G401 (cell line): ENCODE measurements at places on chromosomes 12 and 14. TPM values are rescaled to one million over a fixed set of nuclear protein-coding genes. Genes with fewer than 3 reads are reported as not detected.

ATN1 gene
- total RNA-seq = 2.2 and 6.2 TPM in 2 replicates

GRCh38 chr14:36105401-36105800 lies 71.1 kb downstream of the PTCSC3 start:
- no peak for DNase-seq

GRCh38 chr12:98332642-98333041 lies 182.7 kb upstream of the TMPO start:
- DNase-seq = no peak

DNA sequence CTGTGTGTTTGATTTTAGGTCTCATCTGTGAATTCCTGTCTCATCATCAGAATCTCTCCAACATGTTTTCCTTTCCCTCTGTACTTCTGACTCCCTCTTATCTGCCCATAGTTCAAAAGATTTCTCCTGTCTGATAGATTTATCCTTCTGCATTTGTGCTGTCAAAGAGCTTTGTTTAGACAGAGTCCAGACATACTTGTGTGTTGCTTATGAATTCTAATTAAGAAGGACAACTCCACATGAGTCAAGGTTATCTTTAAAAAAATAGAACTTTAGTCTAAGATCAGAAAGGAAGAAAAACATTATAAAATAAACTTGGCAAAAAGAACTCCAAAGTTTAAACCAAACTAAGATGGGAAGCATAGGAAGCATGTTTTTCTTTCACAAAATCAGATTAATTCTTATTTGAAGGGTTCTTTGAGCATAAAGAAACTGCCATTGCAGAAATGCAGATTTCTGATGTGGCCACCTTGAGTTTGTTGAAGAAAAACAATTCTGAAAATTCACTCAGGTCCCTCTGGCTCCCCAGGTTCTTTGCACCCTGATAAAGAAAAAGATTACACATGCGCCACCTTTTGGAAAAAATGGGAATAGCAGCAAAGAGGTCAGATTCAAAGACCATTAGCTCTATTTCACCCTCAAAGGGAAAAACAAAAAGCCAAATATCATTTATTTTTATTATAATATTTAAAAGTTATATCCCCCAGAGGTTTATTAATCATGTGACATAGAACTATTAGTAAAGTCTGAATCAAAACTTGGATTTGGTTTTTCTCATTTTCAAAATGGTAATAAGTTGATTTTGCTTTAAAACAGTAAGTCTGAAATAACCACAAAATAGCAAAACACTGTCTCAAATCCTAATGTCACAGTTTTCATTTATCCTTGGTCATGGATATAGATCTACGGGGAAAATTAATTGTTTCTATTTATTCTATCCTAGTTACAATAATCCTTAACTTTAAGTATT lies 143.7 kb upstream of the DCN start:
- DNase-seq = peak; percentile 60

OR4M1 gene
- not detected in 2 replicates for total RNA-seq

- no peak for DNase-seq
Measured at GRCh38 chr12:4106621-4107020, 166.9 kb upstream of the CCND2 start.

P2RX2 gene
- 0.17 and 0.43 TPM in 2 replicates for total RNA-seq

DNA sequence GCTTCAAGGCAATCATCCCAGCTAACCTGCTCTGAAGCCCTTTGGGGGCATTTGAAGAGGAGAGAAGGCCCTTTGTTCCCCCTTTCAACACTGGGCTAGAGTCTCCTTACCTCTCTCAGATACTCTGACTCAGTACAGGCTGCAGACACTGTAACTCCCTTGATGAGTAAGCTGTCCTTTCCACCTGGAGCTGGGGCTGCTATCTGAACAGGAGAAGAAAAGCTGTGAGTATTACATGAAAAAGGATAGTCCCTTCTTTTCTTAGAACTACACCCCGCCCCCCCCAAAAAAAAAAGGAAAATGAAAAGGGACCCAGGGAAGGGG lies 186.6 kb upstream of the PLEKHG7 start:
- DNase-seq = no peak

DNA sequence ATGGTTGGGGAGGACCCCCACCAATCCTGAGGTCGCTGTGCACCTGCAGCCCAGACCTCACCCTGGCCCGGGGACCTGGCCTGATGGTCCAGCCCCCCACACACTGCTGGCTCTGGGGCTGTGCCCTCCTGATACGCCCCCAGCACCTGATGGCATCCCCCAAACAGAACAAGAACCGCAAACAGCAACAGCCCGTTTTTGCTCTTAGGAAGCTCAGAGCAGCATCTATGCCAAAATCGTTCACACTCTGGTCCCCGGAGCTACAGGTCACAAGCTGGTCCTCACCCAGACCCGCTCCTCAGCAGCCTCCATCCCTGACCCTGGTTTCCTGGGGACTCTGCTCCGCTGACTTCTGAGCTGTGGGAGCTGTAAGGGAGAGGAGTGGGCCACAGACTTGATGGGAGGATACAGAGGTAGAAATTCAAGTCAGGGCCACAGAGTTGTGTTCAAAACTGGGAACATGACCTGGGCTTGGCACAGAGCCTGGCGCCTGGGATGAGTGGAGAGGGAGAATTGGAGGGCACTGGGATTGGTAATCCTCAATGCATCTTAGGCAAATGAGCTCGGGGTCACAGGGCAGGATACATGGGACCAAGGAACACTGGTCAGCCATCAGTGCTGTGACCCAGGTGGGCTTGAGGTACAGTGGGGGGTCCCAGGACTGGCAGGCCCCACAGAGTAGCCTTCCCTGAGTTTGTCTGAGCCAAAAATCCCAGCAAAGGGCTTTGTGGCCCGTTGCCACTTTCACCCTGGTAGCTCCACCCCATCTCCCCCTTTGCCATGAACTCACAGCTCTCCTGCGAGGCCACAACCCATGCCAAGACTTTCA lies 170.9 kb upstream of the RTL1 start:
- no peak for DNase-seq

SERPINA5 gene
- not detected in 2 replicates for total RNA-seq

- no peak for DNase-seq
Measured at GRCh38 chr12:109571773-109572505, 1.4 kb downstream of the MMAB start.

GRCh38 chr14:102452302-102452701 lies 57.3 kb downstream of the ANKRD9 start:
- peak; percentile 59 for DNase-seq

- no peak for DNase-seq
Measured at GRCh38 chr14:29805415-29806123, 122.1 kb downstream of the PRKD1 start.

PPP2R5E gene
- total RNA-seq = 20.7 and 24.8 TPM in 2 replicates

LTBP2 gene
- total RNA-seq = 30.0 and 33.4 TPM in 2 replicates

GRCh38 chr12:107610021-107610859 lies 75.4 kb upstream of the PWP1 start:
- peak; percentile 21 for DNase-seq

DNA sequence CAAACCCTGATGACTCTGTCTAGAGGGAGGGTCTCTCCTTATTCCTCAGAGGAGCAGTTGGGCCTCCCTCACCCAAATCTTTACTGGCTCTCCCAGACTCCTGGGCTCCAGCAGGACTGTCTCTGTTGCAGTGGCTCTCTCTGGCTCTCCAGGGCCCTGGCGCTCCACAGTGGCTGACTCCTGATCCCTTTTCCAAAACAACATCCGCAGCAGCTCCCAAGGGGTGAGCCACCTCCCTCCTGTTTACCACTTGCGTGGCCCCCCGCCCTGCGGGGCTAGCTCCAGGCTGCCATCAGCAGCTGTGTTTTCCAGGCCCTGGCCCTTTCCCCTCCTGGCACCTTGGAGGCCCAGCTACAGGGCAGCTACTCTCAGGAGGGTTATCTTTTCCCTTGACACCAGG lies 123.5 kb downstream of the CALM1 start:
- DNase-seq = no peak

GRCh38 chr12:64679487-64680001 lies 69.2 kb downstream of the RASSF3 start:
- peak; percentile 57 for DNase-seq

DNA sequence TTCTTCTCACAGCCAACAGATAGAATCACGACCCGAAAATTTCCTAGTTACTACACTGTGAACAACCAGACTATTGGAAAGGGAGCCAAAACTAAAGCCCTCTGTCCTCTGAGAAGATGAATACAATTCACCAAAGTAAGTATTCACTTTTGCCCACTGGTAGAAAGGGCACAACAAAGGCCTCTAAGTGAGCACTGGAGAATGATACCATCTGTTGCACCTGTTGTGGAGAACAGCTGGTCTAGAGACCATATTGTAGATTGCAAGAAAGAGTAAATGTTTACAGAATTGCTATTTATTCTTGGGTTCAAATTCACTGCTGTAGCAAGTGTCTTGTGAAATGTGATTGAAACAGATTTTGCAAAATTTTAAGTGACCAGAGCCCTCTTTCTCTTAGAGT lies 46.9 kb upstream of the ANO6 start:
- DNase-seq = no peak

GRCh38 chr14:104370256-104370870 lies 209.2 kb upstream of the C14orf180 start:
- DNase-seq = peak; percentile 6

PMCH gene
- total RNA-seq = not detected in 2 replicates

GRCh38 chr12:51548241-51548640 lies 42.8 kb upstream of the SCN8A start:
- no peak for DNase-seq

NANOG gene
- total RNA-seq = not detected in 2 replicates

DNA sequence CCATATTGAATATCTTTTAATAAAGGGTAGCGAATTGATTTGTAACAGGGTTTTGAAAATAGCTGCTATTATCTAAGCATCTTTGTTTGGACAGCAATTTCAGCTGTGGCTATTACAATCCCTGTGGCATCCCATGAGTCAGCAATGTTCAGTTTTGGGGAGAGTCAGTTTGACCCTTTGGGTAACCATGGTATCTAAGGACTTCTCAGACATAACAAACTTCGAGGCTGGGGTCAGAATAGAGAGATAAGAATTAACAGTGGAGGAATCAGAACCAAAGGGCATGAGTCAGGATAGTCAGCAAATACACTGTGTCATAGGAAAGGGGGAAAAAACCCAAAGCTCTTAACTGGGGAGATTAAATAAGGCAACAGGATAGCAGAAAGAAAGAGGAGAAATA lies 11.7 kb upstream of the PTHLH start:
- no peak for DNase-seq

SERPINA4 gene
- not detected in 2 replicates for total RNA-seq

DNA sequence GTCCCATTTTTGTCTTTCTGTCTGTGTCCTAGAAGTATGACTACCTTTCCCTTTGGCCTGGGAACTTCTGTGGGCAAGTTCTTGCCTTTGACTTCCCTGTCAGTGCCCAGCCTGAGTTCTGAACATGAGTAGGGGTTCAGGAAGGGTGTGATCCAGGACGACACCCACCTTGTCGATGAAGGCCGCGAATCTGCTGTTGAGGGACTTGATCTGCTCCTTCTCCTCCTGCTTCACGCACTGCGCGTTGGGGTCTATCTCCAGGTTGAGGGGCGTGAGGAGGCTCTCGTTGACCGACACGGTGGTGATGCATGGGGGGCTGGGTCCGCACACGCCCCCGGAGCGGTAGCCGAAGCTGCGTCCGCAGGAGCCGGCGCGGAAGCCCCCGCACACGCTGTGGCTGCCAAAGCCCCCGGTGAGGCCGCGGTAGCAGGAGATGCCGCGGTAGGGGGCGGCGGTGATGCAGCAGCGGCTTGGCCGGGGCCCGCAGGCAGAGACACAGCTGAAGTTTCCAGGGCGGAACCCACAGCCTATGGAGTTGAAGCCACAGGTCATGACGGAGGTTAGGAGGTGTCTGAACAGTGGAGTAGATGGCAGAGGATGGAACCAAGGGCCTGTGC lies at the start of gene KRT83:
Gene KRT83, minus strand, starts transcription at position 615 of the 617 bp plus-strand sequence. Its CDS starts 63 bp downstream, at position 552.
- no peak for DNase-seq

DNA sequence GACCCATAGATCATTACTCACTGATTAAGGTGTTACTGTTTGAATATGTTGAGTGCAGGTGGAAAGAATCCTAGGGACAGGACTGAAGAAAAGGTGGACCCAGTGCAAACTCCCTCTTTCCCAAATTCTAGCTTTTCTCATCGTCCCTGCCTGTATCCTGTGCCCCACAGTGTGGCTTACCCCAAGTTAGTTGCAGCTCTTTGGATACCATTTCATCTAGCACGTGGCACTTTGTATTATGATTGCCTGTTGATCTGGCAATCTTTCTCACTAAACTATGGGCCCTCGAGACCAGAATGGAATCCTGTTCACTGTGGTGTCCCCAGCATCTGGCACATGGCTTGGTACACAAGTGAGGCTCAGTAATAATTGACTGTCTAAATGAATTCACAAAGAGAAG lies 66.5 kb downstream of the ELK3 start:
- no peak for DNase-seq

KRT6A gene
- not detected in 2 replicates for total RNA-seq

KCNJ8 gene
- total RNA-seq = not detected in 2 replicates

EFS gene
- not detected in 2 replicates for total RNA-seq

DNA sequence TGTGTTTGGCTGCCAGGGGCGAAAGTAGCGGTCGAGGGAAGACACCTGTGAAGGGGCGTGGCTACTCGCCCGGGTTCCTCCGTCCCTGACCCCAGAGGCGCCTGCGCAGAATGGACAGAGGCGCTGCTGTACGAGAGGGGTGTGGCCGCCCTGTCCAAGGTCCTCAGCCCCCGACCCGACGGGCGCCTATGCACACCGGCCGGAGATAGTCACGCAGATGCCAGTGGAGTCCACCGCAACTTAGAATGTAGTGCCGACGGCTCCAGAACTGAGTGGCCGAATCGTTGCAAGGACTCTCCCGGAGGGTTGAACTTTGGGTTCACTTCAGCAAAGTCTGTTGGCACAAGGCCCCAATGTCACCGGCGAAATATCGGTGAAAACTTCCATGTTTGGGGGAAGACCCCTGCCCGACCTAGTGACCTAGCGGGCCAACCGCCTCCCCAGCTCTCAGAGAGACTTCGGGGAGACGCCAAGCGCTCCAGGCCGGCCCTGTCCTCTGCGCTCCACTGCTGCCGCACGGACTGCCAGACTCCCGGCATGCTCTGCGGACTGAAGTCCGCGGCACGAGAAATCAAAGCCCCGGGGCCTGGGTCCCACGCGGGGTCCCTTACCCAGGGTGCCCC lies 541 bp upstream of the RNU6-7 start:
- DNase-seq = peak; percentile 89

GRCh38 chr12:100632445-100632892 lies 59.0 kb downstream of the GAS2L3 start:
- no peak for DNase-seq
